Right renal pelvis (tissue), 4 donors: ENCODE measurements at places on chromosomes 13 and 19. TPM values are rescaled to one million over a fixed set of nuclear protein-coding genes. Genes with fewer than 3 reads are reported as not detected.
A peak's percentile ranks its signal among the peaks of the same experiment; 100 is the strongest.

Gene C2CD4C
- 1.4 TPM for polyA plus RNA-seq

Gene PPM1N
- polyA plus RNA-seq: 0.25 TPM

Gene ZNF681
- 9.5 TPM for polyA plus RNA-seq

Gene ZNF226
- polyA plus RNA-seq: 21.3 TPM

Gene IL17D
- polyA plus RNA-seq: 11.2 TPM

Gene C19orf38
- 2.1 TPM for polyA plus RNA-seq

Gene ZNF296
- polyA plus RNA-seq: 1.5 TPM

Gene ZNF382
- 7.1 TPM for polyA plus RNA-seq

Gene C19orf81
- polyA plus RNA-seq: 1.8 TPM

Gene ZNF726
- polyA plus RNA-seq: 12.3 TPM

Gene MATK
- 0.50 TPM for polyA plus RNA-seq

Gene CD320
- polyA plus RNA-seq: 30.7 TPM

GRCh38 chr19:15441317-15441716 is 8.4 kb downstream of the WIZ start:
- DNase-seq: no peak

- DNase-seq: no peak
Measured at GRCh38 chr19:17580470-17581144, 25.2 kb downstream of the COLGALT1 start.

DNA sequence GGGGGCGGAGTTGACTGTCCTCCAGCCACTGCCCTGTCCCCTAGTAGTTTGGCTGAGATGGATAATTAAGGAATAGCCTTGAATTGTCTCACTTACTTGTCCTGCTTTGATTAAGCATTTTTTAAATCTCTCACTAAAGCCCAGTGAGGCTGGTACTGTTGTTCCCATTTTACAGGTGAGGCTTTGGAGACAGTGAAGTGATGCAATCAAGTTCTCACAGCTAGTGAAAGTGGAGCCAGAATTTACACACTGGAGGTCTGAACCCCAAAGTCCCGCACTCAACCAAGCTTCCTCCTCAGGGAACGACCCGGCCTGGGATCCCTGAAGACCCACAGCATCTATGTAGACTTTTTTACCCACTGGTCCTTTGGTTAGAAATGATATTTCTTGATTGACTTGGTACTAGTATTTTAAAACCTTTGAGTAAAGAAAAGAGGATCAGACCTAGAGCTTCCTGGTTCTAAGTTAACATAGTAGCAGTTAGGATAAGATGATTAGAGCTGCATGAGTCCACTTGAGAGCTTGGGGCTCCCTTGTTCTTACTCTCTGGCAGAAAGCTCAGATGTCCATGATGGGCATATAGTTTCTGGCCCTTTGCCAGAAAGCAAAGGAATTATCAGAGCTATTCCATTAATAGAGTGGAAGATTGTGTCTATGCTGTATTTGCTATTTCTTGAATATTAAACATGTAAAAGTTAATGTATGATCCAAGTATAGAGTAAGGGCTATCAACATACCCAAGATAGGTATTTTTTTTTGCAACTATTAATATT is 154.3 kb downstream of the LMO7 start:
- DNase-seq: no peak

GRCh38 chr19:55081770-55082019 is 6.0 kb downstream of the EPS8L1 start:
- DNase-seq: no peak

DNA sequence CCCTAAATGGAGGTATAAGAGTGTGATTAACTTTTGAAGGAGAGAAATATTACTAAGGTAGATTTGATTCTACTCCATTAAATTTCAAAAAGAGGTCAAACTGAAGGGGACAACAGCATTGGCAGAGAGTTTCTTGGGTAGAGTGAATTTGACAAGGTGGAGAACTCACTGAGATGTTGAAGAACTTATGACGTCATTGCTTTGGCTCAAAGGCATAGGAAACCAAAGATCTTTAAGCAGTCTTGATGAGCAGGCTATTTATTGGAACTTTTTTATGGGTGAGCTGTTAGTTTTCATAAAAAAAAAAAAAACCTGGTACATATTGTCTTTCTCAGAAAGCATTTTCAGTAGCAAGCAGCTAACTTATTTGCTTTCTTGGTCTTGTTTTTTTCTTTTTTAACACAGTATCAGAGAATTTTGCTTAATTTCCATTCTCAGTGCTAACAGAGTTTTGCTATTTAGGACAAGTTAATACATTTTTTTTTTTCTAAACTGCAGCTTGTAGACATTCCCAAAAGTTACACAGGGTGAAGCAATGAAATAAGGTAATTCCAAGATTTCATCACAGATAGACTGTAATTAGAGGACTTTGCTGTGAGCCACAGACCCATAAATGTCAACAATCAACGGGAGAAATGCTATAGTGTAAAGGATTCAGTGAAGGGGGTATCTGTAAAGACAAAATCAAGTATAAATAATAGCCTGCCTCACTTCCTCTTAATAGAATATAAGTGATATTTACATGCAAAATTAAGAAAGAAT is 412.2 kb upstream of the KLHL1 start:
- DNase-seq: no peak

GRCh38 chr13:81446441-81446840 is 1105.5 kb upstream of the SPRY2 start:
- DNase-seq: no peak

DNA sequence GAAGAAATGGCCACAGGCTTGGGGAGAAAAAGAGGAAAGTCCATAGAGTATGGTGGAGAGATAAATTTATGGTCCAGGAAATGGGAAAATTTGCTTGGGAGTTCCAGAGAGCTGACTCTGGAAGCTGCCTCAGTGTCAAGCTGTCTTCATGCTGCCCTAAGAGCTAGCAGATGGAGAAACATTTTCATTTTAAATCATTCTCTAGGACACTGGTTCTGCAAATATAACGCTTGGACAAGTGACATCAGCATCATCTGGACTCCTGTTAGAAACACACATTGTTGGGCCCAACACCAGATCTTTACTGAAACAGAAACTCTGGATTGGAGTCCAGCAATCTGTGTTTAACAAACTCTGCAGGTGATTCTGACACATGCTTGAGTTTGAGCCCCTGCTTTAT is 592.0 kb upstream of the KLF12 start:
- DNase-seq: no peak

- no peak for DNase-seq
Measured at GRCh38 chr13:46192412-46192811, 10.4 kb upstream of the LCP1 start.

DNA sequence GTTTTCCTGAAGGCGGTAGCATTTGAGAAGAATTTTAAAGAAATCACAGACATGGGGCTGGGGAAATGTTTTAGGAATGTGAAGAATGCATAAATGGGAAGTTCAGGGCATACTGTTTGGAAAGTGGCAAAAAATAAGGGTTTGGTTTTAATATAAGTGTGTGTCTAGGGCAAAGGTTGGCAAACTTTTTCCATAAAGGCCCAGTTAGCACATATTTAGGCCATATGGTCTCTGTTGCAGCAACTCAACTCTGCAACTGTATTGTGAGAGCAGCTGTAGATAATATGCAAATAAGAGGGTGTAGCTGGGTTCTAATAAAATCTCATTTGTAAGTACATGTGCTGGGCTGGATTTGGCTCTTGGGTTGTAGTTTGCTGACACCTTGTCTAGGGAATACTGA is 521.9 kb downstream of the DIAPH3 start:
- no peak for DNase-seq

GRCh38 chr13:99553033-99553432 is 51.8 kb downstream of the TM9SF2 start:
- no peak for DNase-seq

GRCh38 chr13:20247403-20247802 is 15.3 kb upstream of the GJB6 start:
- DNase-seq: no peak

- no peak for DNase-seq
Measured at GRCh38 chr19:41304706-41305483, 5.1 kb upstream of the CCDC97 start.

GRCh38 chr19:6108721-6109633 is 1.3 kb downstream of the RFX2 start:
- DNase-seq: no peak

GRCh38 chr13:62524498-62524897 is 1108.8 kb upstream of the PCDH20 start:
- DNase-seq: no peak

GRCh38 chr13:97946951-97947588 is 6.4 kb upstream of the IPO5 start:
- DNase-seq: no peak

DNA sequence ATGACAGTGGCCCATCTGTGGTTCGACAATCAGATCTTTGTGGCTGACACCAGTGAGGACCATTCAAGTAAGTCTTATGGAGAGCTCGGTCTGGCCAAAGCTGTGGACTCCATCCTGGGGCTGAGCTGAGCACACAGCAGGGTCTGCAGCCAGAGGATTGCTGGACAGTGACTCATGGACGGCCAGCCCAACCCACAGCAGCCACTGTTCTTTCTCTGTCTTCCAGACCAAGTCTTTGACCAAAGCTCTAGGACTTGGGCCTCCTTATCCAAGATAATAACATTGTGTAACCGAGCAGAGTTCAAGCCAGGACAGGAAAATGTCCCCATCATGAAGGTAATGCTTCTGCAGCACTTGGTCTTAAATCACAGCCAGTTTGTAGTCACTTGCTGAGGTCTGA is 12.4 kb downstream of the ATP12A start:
- DNase-seq: no peak

DNA sequence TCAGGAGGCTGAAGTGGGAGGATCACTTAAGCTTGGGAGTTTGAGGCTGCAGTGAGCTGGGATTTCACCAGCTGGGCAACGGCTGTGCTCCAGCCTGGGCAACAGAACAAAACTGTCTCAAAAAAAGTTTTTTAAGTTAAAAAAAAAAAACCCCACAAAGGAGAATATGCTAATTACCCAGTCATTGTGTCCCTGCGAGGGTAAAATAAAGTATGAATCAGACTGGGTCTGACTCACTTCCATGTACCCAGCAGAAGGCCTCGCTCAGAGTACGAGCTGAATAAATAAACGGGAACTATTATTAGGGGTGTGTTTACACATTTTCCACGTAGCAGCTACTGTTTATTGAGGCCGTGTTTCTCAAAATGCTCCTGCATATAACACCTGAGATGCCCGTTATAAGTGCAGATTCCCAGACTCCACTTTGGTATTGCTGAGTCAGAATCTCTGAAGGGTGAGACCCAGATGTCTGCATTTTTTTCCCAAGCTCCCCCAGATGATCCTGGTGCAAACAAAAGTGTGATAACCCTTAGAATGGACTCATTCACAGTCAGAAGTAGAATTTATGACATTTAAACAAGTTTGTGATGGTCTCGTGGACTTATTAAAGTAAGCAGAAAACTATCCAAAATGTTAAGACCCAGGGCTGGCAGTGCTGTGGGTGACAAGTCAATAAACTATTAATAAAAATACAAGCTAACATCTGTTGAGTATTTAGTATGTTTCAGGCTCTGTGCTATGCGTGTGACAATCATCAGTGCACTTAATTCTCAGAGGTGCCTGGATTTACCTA is 28.2 kb downstream of the KCNC3 start:
- DNase-seq: no peak

DNA sequence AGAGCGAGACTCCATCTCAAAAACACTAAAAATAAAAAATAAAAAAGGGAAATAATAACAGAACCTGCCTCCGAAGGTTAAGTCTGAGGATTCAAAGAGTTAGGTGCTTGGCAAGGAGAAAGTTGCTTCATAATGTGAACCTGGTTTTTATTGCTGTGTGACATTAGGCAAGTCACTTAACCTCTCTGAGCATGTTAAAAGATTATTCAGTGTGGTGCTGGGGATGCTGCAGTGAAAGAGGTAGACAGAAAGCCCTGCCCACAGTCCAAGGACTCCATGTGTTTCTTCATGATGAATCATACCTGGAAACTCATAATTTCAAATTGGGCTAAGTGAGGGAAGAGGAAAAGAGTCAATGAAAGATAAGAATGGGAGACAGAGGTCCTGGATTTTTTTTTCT is 2.4 kb downstream of the IL27RA start:
- no peak for DNase-seq

- DNase-seq: peak; percentile 83
Measured at GRCh38 chr19:21328885-21329605, at the start of gene ZNF708. TSS of gene ZNF708 (minus strand) at chr19:21329410. CDS start at chr19:21329212, 198 bp downstream.

GRCh38 chr19:6091771-6092291 is 18.5 kb downstream of the RFX2 start:
- DNase-seq: no peak
